ENCODE measurements at places on chromosomes 5 and 9.

GRCh38 chr5:149733129-149733900 is 3.2 kb downstream of the PPARGC1B start:
- no peaks in the 10 kb centered on the region for H3K27me3 ChIP-seq
- peaks cover 2% of the 10 kb centered on the region for H3K36me3 ChIP-seq
- no peaks in the 10 kb centered on the region for H3K4me1 ChIP-seq
- no peak for DNase-seq
- H3K27ac ChIP-seq: no peak overlapping the region
- H3K4me3 ChIP-seq: no peak overlapping the region

GRCh38 chr9:61671276-61671973 is 481.6 kb downstream of the SPATA31A7 start:
- no peak overlapping the region for H3K27ac ChIP-seq
- H3K27me3 ChIP-seq: no peaks in the 10 kb centered on the region
- H3K4me1 ChIP-seq: no peaks in the 10 kb centered on the region
- peaks cover 3% of the 10 kb centered on the region for H3K36me3 ChIP-seq
- DNase-seq: no peak

GRCh38 chr5:172777881-172778814 is 7.2 kb upstream of the DUSP1 start:
- H3K4me3 ChIP-seq: peak overlapping the region; percentile 73
- no peak for DNase-seq
- peaks cover 37% of the 10 kb centered on the region for H3K4me1 ChIP-seq
- H3K36me3 ChIP-seq: peaks cover 9% of the 10 kb centered on the region
- peak overlapping the region; percentile 98 for H3K27ac ChIP-seq
- H3K27me3 ChIP-seq: no peaks in the 10 kb centered on the region

- DNase-seq: no peak
- no peaks in the 10 kb centered on the region for H3K4me1 ChIP-seq
- H3K27me3 ChIP-seq: no peaks in the 10 kb centered on the region
- no peaks in the 10 kb centered on the region for H3K36me3 ChIP-seq
- no peak overlapping the region for H3K4me3 ChIP-seq
Observed at GRCh38 chr5:55498457-55498856, 36.3 kb downstream of the PLPP1 start.

- no peak overlapping the region for H3K4me3 ChIP-seq
- H3K27ac ChIP-seq: no peak overlapping the region
- H3K4me1 ChIP-seq: no peaks in the 10 kb centered on the region
- no peaks in the 10 kb centered on the region for H3K36me3 ChIP-seq
- no peaks in the 10 kb centered on the region for H3K27me3 ChIP-seq
Observed at GRCh38 chr9:118962426-118962825, 406.8 kb downstream of the BRINP1 start.

DNA sequence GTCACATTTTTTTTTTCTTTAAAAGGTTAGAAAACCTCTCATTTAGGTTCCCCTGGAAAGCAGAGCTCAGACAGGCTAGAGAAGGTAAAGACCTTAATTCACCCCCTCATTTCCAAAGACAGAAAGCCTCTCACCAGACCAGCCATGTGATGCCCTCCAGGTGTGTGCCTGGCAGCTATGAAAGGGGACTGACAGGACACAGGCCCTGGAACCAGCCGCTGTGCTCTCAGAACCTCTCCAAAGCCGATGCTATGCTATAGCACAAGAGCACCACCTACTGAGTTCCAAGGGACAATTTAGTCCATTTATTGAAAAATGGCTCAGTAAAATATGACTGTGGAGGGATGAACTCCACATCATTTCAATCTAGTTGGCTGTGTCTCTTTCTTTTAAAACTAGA is 48.8 kb downstream of the FANCC start:
- peaks cover 6% of the 10 kb centered on the region for H3K4me1 ChIP-seq
- no peaks in the 10 kb centered on the region for H3K36me3 ChIP-seq
- H3K4me3 ChIP-seq: no peak overlapping the region
- no peak overlapping the region for H3K27ac ChIP-seq
- DNase-seq: no peak

DNA sequence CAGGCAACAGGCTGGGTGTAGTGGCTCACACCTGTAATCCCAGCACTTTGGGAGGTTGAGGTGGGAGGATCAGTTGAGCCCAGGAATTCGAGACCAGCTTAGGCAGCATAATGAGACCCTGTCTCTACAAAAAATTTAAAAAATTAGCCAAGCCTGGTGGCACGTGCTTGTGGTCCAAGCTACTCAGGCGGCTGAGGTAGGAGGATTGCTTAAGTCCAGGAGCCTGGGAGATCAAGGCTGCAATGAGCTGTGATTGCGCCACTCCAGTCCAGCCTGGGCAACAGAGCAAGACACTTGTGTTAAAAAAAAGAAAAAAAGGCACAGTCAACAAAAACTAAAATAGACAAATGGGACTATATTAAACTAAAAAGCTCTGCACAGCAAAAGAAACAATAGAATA is 29.3 kb downstream of the ATP6V0E1 start:
- peak overlapping the region; percentile 32 for H3K27ac ChIP-seq
- no peak overlapping the region for H3K4me3 ChIP-seq
- peaks cover 11% of the 10 kb centered on the region for H3K36me3 ChIP-seq
- DNase-seq: no peak
- peaks cover 54% of the 10 kb centered on the region for H3K4me1 ChIP-seq

- peak overlapping the region; percentile 94 for H3K27ac ChIP-seq
- H3K36me3 ChIP-seq: peaks cover 68% of the 10 kb centered on the region
- no peak for DNase-seq
- H3K4me1 ChIP-seq: peaks cover 67% of the 10 kb centered on the region
- H3K27me3 ChIP-seq: no peaks in the 10 kb centered on the region
Observed at GRCh38 chr5:181243018-181243563, 615 bp downstream of the RACK1 start.

GRCh38 chr5:91840412-91840811 is 457.3 kb upstream of the ARRDC3 start:
- H3K4me3 ChIP-seq: no peak overlapping the region
- DNase-seq: no peak
- H3K36me3 ChIP-seq: no peaks in the 10 kb centered on the region
- no peak overlapping the region for H3K27ac ChIP-seq
